ENCODE measurements at places on chromosomes 12 and 14. TPM values are rescaled to one million over a fixed set of nuclear protein-coding genes. Genes with fewer than 3 reads are reported as not detected.

Gene ACSM4
- not detected for total RNA-seq

Gene FOXN3
- total RNA-seq = 115 TPM

DNA sequence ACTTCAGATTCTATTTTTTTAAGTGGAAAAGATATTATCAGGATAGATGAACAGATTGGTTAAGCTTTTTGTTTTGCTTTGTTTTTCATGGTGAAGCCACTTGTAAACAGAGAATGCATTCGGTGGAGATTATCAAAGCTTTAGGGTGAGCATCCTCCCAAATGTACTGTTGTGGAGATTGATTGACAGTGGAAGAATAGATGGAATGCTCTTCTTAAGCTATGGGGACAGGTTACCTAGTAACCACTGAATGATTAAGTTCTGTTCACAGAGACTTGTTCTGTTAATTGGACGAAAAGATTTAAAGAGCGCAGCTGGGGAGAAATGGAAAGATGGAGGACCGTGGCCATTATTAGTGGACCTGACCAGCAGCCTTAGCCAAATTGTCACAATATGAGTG, 21.8 kb upstream of the SPATA7 start:
- DNase-seq = no peak

- no peak for DNase-seq
These were observed 21.3 kb upstream of the RFLNA start for GRCh38 chr12:124273630-124274029.

DNA sequence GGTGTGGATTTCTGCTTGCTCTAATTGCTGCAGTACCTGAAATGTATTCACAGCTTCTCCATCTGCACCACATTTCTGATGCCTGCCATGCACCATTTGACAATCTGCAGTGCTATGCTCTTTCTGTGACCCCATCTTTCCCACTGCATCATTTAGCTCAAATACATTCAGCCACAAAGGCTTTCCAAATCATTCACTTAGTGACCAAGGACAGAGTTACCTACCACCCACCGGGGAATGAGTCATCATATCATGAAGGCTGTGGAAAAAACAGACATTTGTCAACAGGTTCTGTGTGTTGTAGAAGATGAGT, 465.5 kb upstream of the ATP2B1 start:
- DNase-seq = no peak

DNA sequence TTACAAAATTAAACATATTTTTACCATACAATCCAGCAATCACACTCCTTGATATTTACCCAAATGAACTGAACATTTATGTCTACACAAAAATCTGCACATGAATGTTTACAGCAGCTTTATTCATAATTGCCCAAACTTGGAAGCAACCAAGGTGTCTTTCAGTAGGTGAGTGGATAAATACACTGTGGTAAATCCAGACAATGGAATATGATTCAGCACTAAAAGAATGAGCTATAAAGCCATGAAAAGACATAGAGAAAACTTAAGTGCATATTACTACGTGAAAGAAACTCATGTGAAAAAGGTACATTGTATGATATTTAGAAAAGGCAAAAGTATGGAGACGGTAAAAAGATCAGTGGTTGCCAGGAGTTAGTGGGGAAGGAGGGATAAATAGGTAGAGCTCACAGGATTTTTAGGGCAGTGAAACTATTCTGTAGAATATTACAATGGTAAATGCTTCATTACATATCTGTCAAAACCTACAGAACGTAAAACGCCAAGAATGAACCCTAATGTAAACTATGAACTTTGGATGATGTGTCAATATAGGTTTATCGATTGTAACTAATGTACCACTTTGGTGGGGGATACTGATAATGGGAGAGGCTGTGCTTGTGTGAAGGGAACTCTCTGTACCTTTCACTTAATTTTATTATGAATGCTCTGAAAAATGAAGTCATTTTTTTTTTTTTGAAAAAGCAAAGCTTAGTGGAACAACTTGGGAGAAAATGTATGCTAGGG, 295.7 kb downstream of the CEP128 start:
- DNase-seq = no peak

Data from left cardiac atrium (tissue), 4 donors.